Neural crest cell (in vitro differentiated cells): ENCODE measurements at places on chromosomes 1 and 21. TPM values are rescaled to one million over a fixed set of nuclear protein-coding genes. Genes with fewer than 3 reads are reported as not detected.

- no peaks in the 10 kb centered on the region for H3K27me3 ChIP-seq
- H3K27ac ChIP-seq: no peak overlapping the region
- no peaks in the 10 kb centered on the region for H3K36me3 ChIP-seq
Observed at GRCh38 chr1:174964972-174965361, 34.8 kb upstream of the CACYBP start.

DNA sequence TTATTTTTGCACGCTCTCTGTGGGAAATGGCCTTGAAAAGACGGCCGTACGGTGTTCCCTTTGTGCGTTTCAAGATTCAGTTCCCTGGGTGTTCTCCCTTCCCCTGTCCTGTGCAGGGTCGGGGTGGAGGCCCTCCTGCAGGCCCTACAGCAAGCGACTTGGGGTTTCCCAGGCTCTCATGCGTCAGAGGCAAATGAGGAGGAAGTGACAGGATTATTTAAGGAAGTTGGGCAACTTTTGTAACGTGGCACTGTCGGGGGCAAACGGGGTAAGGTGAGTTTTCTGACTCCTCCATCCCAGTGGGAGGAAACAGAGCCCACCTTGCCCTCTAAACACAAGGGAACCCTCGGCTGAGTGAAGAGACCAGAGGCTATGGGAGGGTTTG is 16.1 kb upstream of the AJAP1 start:
- H3K4me3 ChIP-seq: no peak overlapping the region
- no peaks in the 10 kb centered on the region for H3K36me3 ChIP-seq
- peaks cover 3% of the 10 kb centered on the region for H3K27me3 ChIP-seq

DNA sequence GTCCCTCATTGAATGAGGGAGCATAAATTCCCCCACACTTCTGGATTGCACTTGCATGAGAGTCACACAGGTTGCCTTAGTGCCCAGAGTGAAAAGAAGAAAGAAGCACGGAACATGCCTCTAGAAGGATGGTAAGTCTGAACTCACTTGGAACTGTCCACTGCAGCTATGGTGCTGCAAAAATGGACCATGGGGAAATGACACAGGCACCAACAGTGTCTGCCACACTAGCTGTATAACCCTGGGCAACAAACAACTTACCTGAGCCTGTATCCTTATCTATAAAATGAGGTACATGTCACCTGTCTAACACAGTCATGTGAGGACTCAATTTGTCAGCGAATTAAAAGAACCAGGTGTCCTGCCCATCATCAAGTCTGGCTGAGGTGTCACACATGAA is 50.7 kb downstream of the PALMD start:
- no peaks in the 10 kb centered on the region for H3K27me3 ChIP-seq
- H3K4me3 ChIP-seq: no peak overlapping the region
- no peaks in the 10 kb centered on the region for H3K4me1 ChIP-seq
- no peak for DNase-seq

The CAPZB gene
- total RNA-seq: 256 and 257 TPM in 2 replicates

The CFHR4 gene
- not detected in 2 replicates for total RNA-seq

GRCh38 chr1:117076648-117077047 is 16.5 kb downstream of the TTF2 start:
- no peak overlapping the region for H3K4me3 ChIP-seq

DNA sequence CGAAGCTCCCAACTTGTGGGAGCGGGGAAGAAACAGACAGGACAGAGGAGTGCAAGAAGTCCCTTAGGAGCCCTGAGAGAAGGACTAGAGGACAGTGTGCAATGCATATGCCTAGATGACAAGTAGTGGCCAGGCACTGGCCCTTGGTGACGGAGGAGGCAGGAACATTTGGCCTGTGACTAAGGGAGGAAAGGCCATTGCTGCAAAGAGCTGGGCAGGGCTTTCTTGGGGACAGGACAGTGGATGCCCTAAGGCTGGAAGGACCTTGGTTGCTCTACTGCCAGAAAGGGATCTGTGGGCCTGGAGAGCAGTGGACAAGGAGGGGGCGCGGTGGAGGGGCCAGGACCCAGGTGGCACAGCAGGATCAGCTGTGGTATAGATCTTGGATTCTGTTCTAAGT is 481.3 kb downstream of the CAMTA1 start:
- H3K27ac ChIP-seq: no peak overlapping the region
- H3K4me1 ChIP-seq: peaks cover 3% of the 10 kb centered on the region
- H3K4me3 ChIP-seq: no peak overlapping the region
- peaks cover 9% of the 10 kb centered on the region for H3K36me3 ChIP-seq
